ENCODE measurements at places on chromosomes 5 and 9. TPM values are rescaled to one million over a fixed set of nuclear protein-coding genes. Genes with fewer than 3 reads are reported as not detected.

- no peaks in the 10 kb centered on the region for H3K4me1 ChIP-seq
- H3K27ac ChIP-seq, result no peak overlapping the region
- H3K4me3 ChIP-seq, result no peak overlapping the region
- H3K36me3 ChIP-seq, result peaks cover 11% of the 10 kb centered on the region
Observed at GRCh38 chr5:154002093-154002492, 36.6 kb downstream of the FAM114A2 start.

- H3K27me3 ChIP-seq, result no peaks in the 10 kb centered on the region
- no peak overlapping the region for H3K27ac ChIP-seq
- H3K36me3 ChIP-seq, result no peaks in the 10 kb centered on the region
- H3K4me3 ChIP-seq, result no peak overlapping the region
- peak; percentile 33 for DNase-seq
Observed at GRCh38 chr5:80082731-80083100, 47.6 kb downstream of the THBS4 start.

- H3K27me3 ChIP-seq, result no peaks in the 10 kb centered on the region
- no peak for DNase-seq
- H3K4me3 ChIP-seq, result no peak overlapping the region
- H3K27ac ChIP-seq, result no peak overlapping the region
- H3K4me1 ChIP-seq, result peaks cover 7% of the 10 kb centered on the region
Observed at GRCh38 chr5:1821862-1822261, 20.7 kb downstream of the NDUFS6 start.

- no peaks in the 10 kb centered on the region for H3K27me3 ChIP-seq
- H3K36me3 ChIP-seq, result peaks cover 7% of the 10 kb centered on the region
- peaks cover 4% of the 10 kb centered on the region for H3K4me1 ChIP-seq
Observed at GRCh38 chr9:134396825-134397224, 70.6 kb downstream of the RXRA start.

DNA sequence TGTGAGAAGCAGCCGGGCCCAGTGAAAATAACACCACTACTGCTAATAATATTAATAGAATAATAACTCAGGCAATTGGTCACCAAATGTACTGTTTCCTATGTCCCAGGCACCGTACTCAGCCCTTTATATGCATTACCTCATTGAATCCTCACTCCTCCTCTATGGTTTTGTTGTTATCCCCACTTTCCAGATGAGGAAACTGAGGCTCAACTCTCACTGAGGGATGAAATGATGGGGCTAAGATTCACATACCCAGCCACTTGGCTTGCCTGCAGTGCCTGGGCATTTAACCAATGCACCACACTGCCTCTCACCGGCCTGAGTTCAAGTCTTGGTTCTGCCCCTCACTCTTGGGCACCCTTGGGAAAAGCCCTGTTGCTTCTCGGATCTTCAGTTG is 34.1 kb downstream of the WHRN start:
- DNase-seq, result no peak
- H3K36me3 ChIP-seq, result no peaks in the 10 kb centered on the region
- no peaks in the 10 kb centered on the region for H3K27me3 ChIP-seq

DNA sequence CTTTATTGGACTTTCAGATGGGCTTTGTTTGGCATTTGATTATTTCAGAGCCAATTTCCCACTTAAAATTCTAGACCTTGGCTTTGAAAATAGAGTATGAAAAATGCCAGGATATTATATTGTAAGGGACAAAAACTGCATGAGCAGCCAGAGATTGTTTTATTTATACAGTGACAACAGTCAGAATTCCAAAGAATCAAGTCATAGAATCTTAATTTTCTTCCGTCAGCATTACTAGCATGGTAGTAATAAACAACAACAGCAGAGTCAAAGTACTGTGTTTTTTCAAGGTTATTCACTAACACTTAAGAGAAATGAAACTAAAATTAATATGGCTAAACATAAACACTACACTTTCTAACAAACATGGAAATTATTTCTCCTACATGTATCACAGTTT is 52.2 kb downstream of the MLLT3 start:
- no peaks in the 10 kb centered on the region for H3K27me3 ChIP-seq
- H3K27ac ChIP-seq, result no peak overlapping the region
- no peak overlapping the region for H3K4me3 ChIP-seq
- H3K36me3 ChIP-seq, result peaks cover 2% of the 10 kb centered on the region

EMB gene
- 20.5 TPM for total RNA-seq

PCDHB6 gene
- 0.64 TPM for total RNA-seq

ABO gene
- 0.11 TPM for total RNA-seq

NR4A3 gene
- 0.93 TPM for total RNA-seq

DNA sequence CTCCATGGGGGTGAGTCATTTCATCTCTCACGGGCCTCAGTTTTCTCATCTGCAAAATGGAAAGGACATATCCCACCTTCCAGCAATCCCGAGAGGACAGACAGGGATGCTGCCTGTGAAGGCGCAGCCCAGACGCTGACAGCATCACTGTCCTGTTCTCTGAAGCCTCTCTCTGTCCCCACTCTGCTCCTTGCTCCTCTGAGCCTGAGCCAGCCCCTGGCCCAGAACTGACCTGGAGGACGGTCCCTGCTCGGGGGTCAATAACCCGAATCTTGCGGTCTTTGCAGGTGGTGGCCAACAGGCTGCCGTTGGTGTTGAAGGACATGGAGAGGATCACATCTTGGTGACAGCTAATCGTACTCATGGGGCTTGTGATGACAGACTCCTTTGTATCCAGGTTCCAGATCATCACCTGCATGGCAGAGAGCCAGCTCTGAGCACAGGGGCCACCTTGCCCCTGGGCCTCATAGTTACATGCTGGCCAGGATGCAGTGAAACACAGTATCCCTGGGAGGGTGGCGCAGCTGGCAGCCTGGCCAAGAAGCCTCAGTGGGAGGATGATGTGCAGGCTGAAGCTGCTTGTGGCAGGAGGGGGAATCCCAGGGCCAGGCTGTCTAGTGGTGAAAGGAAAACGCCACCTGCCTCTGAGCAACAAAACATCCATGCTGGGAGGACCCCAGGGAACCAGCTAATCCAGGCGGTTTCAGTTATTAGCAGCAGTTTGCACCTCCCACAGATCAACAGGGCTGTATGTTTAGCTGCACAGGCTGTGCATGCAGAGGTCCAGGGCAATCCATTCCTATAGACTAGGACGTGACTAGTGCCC is 14.0 kb upstream of the TRIM14 start:
- no peak overlapping the region for H3K27ac ChIP-seq
- no peaks in the 10 kb centered on the region for H3K4me1 ChIP-seq
- no peaks in the 10 kb centered on the region for H3K27me3 ChIP-seq

- no peak overlapping the region for H3K27ac ChIP-seq
- DNase-seq, result peak; percentile 12
- no peaks in the 10 kb centered on the region for H3K27me3 ChIP-seq
Observed at GRCh38 chr5:26009742-26010141, 1028.6 kb downstream of the CDH9 start.

- no peak overlapping the region for H3K4me3 ChIP-seq
- peak overlapping the region; percentile 84 for H3K27ac ChIP-seq
- no peak for DNase-seq
- peaks cover 32% of the 10 kb centered on the region for H3K4me1 ChIP-seq
- no peaks in the 10 kb centered on the region for H3K36me3 ChIP-seq
Observed at GRCh38 chr5:179275941-179276837, 69.1 kb downstream of the ADAMTS2 start.

IFNA13 gene
- not detected for total RNA-seq
